Stimulated activated CD8-positive, alpha-beta memory T cell treated with anti-CD3 and anti-CD28 coated beads, Interleukin-7, amount 100 ng/mL, for 1 hour (primary cell): ENCODE measurements at places on chromosomes 13 and 19.

DNA sequence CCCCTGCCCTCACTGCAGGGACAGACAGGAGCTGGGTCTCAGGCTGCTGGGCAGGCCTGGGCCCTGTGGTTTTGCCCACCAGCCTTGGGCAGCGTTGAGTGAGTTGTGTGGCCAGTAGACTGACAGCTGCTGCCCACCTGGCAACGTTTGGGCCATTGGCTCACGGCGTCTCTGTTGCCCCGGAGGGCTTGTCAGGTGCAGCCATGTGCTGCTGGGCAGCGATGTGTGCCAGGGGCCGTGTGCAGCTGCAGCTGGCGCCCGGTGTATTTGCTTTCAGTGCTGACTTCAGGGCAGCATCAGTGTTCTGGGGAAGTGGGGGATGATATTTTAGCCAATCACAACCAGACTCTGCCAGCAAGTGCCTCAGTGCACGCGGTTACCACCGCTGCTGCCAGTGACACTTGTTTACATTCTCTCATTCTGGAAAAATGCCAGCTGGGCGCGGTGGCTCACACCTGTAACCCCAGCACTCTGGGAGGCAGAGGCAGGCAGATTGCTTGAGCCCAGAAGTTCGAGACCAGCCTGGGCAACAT, 10.6 kb downstream of the FZR1 start:
- no peak for DNase-seq

DNA sequence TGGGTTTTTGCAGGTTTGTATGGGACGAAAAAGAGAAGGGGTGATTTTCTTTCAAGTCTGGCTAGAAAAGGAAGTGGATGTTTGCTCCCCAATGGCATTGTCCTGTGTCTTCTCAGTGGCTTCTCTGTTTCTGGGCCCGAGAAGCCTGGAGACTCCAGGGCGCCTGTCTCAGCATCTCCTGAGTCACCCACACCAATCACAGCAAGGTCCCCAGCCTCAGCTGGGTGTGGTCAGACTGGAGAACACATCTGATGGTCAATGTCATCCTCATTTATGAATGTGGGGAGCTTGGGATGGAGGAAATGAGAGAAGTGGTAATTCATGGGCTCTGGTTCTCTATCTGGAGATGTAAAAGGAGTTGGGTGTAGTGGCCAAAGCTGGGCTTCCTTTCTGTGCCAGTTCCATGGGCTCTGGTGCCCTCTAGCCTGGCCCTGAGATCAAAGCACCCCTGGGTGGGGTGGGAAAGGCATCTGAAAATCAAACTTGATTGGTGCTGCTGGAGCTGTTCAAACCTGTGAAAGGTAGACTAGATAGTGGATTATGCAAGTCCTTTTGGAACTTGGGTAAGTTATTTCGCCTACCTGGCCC, 13.4 kb downstream of the RASL11A start:
- DNase-seq: no peak

DNA sequence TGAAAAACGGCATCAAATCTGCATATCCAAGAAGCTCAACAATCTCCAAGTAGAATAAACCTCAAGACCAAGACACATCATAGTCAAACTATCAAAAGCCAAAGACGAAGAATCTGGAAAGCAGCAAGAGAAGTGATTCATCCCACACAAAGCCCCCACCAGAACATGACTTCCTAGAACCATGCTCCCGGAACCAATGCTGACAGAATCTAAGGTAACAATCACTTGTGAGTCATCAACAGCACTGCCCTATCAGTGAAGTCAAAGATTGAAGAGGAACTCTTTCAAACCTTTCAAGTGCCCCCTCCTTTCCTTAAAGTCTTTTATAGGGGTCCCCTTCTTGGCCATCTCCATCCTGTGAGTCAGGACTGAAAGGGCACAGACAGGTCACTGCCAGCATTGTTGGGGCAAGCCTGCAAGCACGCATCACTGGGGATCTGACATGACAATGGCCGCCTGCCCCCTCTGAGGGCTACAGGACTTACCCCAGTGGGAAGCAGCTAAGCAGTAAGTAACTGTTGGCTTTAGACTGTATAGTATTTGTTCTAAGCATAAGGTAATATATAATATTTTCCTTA, at the start of gene CCDC70:
TSS of gene CCDC70 (plus strand) at position 247 of the 578 bp plus-strand sequence. CDS start 3,443 bp downstream, outside the sequence.
- DNase-seq: no peak

GRCh38 chr19:47735131-47735530, 10.2 kb upstream of the NOP53 start:
- no peak for DNase-seq

- no peak for DNase-seq
Observed at GRCh38 chr13:102726430-102726829, 31.6 kb upstream of the METTL21C start.

GRCh38 chr13:93450191-93450621, 223.6 kb downstream of the GPC6 start:
- no peak for DNase-seq

- peak; percentile 49 for DNase-seq
Observed at GRCh38 chr19:18700501-18701249, 17.2 kb downstream of the CRTC1 start.

DNA sequence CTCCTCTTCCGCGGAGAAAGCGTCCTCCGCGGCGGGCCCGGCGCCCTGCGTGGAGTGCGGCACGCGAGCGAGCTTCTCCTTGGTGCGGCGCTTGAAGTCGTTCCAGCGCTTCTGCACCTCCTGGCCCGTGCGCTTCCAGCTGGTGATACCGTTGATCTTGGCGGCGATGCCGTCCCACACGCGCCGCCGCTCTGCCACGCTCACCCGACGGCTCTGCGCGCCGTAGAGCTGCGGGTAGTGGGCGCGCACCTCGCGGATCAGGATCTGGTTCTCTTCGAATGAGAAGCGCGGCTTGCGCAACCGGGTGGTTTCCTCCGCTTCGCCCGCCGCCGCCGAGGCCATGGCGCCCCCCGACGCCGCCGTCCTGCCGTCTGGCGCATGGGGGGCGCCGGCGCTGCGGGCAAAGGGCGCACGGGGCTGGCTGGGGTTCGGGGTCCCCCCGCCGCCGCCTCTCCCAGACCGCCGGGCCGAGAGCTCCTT, 941 bp downstream of the MYPOP start:
- no peak for DNase-seq

DNA sequence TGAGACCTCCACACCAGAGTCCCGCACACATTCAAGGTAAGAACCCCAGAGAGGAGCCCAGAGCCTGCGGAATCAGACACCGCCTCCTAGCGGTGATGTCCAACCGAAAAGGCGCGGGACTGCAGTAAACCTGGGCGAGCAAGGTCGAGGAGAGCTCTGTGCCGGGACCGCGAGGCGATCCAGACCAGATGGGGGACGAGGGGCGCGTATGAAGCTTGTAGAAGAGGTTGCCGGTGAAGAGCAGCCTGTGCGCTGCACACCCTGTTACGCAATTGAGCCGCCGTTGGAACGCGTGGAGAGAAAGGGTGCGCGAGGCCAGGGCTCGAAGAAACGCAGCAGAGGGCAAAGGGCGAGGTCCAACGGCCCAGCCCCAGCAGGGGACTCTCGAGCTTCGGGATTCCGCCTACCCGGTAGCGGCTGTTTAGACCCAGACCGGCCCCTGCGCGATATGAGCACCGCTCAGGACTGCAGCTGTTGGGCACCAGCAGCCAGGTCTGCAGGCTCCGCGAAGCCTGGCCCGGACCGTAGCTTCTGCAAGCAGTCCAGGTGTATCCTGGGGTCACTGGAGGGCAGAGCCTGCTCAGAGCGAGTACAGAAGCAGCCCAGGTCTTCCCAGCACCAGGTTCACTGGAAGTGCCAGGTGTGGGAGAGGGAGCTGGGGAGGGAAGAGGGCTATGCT, 65.9 kb upstream of the ZNF599 start:
- DNase-seq: no peak

GRCh38 chr19:2607712-2608601, 94.5 kb downstream of the GNG7 start:
- peak; percentile 53 for DNase-seq

GRCh38 chr19:40332669-40333068, 15.5 kb downstream of the C19orf47 start:
- no peak for DNase-seq

DNA sequence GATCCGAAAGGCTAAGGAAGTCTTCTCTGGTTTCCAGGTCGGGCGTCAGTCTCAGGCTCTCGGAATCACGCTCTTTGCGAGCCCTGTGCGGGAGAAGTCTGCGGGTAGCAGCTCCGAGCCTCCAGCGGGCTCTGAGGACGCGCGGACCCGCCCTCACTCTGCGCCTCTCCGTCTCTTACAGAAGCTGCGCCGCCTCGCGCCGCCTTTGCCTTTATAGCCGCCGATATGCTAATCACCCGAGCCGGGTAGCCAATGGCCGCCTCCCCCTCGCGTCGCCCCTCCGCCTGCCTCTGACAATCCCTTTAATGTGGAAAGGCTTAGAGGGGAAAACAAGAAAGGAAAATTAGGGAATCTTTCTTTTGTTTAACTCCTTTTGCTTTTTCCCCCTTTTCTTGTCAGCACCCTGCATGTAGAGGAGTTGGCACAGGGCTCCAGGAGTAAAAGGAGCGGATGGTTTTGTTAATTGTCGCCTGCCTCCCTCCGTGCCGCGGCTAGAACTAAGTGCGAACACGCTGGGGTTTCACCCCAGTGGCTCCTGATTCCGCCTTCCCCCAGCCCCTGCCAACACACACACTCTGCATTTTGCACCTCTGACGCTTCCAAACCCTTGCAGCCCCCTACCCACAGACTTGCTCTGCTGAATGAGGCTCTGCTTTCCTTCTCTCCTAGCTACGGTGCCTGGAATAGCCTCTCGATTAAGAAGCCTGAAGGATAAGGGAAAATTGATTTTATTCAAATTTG, at the start of gene PCDH8:
TSS of gene PCDH8 (minus strand) at position 186 of the 741 bp plus-strand sequence. CDS start 204 bp downstream, outside the sequence.
- DNase-seq: no peak

DNA sequence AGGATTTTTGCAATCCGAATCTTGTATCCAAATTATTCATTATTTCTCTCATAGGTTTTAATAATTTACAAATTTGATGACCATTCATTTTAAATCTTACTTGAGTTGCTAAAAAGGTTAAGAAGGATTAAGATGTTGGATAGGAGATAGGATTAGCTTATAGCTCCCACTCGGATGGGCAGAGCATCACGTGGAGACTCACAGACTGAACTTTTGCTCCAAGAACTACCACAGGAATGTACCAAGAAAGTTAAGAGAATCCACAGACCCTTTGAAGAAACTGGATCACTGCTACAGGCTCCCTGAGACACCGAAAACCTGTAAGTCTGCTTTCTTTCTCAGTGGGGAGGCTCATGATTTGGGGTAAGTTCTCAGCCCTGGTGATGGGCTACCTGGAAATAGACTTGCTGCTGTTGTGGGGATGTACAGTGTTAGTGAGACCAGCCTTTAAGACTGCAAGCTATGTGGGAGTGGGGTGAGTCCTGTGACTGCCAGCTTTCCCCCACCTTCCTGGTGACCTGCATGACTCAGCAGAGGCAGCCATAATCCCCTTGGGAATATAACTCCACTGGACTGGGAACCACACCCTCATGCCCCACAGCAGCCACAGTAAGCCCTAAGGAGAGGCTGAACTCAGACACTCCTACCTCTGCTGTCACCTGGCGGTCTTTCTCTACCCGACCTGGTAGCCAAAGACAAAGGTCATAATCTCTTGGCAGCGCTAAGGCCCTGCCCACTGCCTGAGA, 1458.0 kb downstream of the OLFM4 start:
- no peak for DNase-seq

- DNase-seq: no peak
Observed at GRCh38 chr13:93407551-93407950, 180.9 kb downstream of the GPC6 start.

DNA sequence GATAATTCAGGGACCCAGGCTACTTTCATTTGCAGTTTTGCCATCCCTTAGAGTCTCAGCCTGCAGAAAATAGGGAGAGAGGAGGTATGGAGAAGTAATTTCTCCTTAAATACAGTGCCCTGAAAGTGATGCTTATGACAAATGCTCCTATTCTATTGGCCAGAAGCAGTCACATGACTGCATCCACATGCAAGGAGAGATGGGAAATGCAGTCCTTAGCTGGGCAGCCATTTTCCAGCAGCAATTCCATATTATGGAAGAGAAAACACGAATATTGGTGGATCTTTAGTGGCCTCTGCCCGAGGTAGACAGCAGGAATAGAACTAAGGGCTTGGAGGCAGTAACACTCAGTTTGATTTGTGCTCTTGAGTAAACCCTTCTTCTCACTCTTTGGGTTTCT, 39.4 kb downstream of the VAV1 start:
- DNase-seq: no peak

- DNase-seq: no peak
Observed at GRCh38 chr13:40389081-40389641, 277.3 kb downstream of the FOXO1 start.
